ENCODE measurements at places on chromosomes 12 and 14. TPM values are rescaled to one million over a fixed set of nuclear protein-coding genes. Genes with fewer than 3 reads are reported as not detected.

Gene INHBC
- not detected for total RNA-seq

Gene CLEC7A
- total RNA-seq, result not detected

Gene CCDC85C
- total RNA-seq, result 2.9 TPM

Gene BMAL2
- 10.3 TPM for total RNA-seq

Gene KCNMB4
- total RNA-seq, result 2.6 TPM

Gene KITLG
- 131 TPM for total RNA-seq

Gene TAS2R7
- total RNA-seq, result not detected

Gene REP15
- 2.6 TPM for total RNA-seq

Gene CCND2
- total RNA-seq, result 2.7 TPM

Gene ENDOU
- total RNA-seq, result under 0.01 TPM

Gene PTPRQ
- total RNA-seq, result 2.2 TPM

Gene VDR
- total RNA-seq, result 66.0 TPM

Gene C12orf56
- total RNA-seq, result 0.49 TPM

Gene MDM1
- 9.1 TPM for total RNA-seq

All from hair follicle dermal papilla cell (primary cell).